DMS 273 treated with DMSO at 0.1 percent for 48 hours (cell line): ENCODE measurements at places on chromosomes 4 and X.

DNA sequence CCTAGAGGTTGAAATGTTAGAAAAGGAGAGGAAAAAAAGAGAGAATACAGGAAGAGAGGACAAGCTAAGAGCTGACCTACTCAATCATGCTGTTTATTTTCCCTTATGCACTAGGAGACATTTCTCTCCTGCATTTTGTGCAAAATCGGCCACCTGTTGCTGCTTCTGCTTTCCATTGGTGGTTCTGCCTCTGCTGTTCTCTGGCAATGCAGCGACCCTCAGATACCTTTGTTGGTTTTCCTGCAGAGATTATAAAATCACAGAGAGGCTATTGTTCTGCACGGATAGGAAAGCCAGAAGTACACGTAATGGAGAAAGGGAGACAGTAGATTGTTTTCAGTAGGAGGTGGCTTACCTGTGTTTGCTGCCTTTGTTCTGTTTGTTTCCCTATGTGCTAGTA is 108.9 kb downstream of the UNC5C start:
- no peak for DNase-seq

DNA sequence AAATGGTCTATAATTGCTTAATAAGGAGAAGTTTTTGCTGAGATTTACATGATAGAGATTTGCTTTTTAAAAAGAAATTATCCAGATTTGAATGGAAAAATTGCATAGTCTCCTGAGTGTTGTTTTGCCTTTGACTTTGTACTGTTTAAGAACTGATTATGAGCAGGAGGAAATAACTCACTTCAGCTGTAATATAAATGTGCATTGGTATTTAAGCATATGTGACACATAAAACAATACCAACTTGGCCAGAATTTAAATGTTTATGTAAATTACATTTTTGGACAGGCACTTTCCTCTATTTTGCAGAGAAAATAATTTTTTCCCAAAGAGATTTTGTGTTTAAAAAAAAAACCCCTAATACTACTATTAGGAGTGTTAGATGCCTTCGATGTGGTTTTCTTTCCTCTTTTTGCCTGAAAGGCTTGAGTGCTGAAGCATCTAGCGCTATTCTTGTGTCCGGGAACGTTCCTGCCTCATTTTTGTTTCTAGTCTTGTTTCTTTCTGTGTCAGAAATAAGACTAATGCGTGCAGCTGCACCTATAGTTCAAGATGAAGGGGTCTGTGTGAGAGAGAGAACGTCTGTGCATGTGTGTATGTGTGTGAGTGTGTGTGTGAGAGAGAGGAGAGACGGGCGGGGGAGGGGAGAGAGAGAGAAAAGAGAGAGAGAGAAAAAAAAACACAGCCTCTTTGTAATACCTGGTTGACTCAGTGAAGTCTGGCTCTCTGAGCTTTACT is 60.8 kb downstream of the TBL1X start:
- no peak for DNase-seq

- no peak for DNase-seq
These were observed 24.1 kb upstream of the SOD3 start for GRCh38 chr4:24771241-24771640.

DNA sequence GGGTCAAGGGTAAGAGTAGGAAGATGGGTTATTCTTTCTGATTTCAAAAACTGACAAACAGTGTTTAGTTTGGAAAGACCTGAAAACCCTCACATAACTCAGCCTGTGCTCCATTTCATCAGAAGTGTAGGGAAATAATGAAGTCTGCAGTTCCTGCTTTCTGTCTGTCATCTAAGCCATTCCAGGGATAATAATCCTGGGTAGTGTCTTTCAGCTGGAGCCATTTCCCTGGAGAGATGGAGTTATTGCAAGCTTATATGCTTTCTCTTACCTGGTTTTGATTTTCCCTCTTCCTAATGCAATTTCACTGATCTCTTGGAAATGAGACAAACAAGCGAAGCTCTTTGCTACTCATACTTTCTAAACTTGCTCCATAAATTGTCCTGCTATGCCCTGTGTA is 824.8 kb upstream of the LCORL start:
- DNase-seq: no peak

DNA sequence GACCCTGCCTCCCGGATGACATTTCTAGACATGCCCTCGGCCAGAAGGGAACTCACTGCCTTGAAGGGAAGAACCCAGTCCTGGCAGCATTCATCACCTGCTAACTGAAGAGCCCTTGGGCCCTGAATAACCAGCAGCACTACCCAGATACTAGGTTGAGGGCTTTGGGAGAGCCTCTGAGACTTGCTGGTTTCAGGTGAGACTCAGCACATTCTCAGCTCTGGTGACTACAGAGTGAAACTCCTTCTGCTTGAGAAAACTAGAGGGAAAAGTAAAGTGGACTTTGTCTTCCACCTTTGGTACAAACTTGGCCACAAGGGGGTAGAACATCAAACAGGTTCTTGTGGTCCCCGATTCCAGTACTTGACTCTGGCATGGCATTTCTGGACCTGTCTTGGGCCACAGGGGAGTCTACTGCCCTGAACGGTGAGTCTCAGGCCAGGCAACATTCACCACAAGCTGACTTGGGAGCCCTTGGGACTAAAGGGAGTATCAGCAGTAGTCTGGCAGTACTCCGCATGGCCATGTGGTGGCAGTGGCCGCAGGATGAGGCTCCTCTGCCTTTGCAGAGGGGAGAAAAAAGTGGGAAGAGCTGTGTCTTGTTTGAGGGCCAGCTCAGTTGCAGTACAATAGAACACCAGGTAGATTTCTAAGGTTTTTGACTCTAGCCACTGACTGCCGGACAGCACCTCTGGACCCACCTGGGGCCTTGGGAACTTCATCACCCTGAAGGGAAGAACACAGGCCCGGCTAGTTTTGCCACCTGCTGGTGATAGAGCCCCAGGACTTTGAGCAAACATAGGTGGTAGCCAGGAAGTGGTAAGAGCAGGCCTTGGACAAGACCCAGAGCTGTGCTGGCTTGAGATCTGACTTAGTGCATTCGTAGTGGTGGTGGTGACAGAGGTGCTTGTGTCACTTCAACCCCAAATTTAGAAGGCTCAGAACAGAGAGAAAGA is 414.8 kb downstream of the OPHN1 start:
- DNase-seq: no peak

GRCh38 chr4:8836664-8837171 is 34.9 kb downstream of the HMX1 start:
- DNase-seq: no peak

- no peak for DNase-seq
These were observed 47.2 kb downstream of the STARD8 start for GRCh38 chrX:68694435-68695205.

- DNase-seq: no peak
These were observed 635.6 kb downstream of the STPG2 start for GRCh38 chr4:97507587-97508245.

DNA sequence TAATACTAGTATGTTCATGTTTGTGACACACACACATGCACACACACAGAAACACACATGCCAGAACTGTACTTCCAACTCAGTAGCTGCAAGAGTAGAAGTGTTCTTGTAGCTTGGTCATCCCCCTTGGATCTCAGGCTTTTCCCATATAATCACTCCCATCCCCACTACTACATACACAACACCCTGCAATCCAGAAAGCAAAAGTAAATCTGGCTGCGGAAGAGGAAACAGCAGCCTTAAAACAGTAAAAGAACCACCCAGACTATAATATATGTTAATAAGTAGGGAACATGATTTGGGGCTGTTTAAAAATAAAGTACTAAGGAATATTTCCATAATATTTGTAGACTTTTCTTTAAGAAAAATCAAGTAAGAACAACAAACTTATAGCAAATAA is 103.2 kb downstream of the AMMECR1 start:
- no peak for DNase-seq

GRCh38 chrX:68735266-68735665 is 87.8 kb downstream of the STARD8 start:
- DNase-seq: no peak

DNA sequence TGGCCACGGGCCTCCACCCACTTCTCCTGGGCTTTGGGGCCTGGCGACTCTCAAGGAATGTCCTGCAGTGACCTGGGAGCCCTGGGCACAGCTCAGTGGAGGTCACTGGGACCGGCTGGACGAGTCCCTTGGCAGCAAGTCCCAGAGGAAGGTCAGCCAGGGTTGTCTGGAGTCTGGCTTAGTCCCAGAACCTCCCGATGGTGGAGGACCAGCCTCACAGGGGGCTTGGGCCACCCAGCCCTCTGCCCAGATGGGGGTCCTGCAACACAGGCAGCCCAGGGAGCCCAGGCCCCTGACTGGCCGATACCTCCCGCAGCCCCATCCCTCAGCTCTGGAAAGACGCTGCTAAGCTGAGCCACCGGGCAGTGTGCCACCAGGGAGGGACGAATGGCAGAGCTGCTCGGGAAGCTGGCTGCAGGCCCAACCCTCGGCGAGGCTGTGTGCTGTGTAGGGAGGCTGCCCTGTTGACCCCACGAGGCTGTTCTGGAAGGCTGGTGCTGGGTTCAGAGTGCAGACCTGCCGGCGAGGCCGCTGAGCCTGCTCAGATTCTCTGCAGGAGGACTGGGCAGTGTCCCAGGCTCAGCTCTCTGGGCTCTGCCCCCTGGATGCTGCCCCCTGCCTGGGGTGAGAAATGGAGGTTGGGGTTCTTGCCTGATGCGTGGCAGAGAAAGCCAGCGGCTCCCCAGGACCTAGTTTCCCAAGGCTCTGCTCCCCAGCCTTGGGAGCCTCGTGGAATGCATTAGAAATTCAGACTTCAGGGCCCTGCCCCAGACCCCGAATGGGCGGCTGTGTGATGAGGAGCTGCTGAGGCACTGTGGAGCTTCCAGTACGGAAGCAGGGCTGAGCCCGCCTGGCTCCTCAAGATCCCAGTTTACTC is 61.7 kb downstream of the ADRA2C start:
- DNase-seq: no peak
